ENCODE measurements at places on chromosomes 12 and 14.

GRCh38 chr14:43052897-43053296 is 1446.2 kb downstream of the LRFN5 start:
- DNase-seq: no peak

DNA sequence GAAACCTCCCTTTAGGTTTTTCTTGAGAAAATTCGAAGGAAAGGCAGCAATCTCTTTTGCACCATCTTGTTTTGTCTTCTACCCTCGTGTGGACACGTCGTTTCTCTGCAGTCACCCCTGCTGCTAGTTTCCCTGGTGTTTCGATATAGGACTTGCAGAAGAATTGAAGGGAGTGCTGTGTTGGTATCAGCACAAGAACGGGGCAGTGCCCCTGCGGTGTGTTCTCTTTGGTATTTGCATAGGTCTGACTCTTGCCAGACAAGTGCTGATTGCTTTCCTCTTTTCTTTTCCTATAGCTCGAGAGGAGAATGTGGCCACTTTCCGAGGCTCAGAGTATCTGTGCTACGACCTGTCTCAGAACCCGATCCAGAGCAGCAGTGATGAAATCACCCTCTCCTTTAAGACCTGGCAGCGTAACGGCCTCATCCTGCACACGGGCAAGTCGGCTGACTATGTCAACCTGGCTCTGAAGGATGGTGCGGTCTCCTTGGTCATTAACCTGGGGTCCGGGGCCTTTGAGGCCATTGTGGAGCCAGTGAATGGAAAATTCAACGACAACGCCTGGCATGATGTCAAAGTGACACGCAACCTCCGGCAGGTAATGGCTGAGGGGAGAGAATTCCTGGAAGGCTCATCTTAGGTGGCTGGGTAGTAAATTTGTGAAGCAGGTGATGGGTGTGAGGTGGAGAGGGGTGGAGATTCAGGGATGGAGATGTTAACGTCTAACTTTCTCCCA is 474.8 kb downstream of the NRXN3 start:
- DNase-seq: no peak

DNA sequence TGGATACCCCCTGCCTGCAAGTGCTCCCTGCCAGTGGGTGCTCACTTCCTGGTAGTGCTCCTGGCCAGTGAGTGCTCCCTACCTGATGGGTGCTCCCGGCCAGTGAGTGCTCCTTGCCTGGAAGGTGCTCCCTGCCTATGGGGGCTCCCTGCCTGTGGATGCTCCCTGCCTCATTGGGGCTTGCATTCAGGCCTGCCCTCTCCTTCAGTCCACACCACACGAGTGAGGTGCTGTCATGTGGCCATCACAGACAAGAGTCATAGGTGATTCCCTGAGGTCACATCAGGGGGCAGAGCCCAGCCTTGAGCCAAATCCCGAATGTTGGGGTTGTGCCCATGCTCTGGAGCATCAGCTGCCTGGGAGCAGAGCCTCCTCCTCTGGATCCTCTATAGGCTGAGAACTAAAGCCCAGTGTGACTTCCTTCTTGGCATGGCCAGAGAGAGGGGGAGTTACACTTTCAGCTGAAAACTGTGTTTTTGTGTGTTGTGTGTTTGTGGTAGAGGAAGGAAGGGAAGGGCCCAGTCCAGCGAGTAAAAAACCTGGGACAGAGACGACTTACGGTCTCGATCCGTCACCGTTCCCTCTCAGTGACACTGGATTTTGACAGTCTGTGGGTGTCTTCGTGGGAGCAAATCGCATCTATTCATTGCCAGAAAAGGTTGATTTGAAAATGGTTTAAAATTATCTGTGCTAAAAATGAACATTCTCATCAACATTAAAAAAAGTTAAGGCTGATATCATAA is 136.0 kb downstream of the ADGRD1 start:
- no peak for DNase-seq

- no peak for DNase-seq
Measured at GRCh38 chr12:29734734-29735133, 49.0 kb downstream of the TMTC1 start.

- DNase-seq: no peak
Measured at GRCh38 chr14:55323910-55324309, 52.7 kb downstream of the FBXO34 start.

GRCh38 chr12:92513231-92513730 is 189.5 kb upstream of the PLEKHG7 start:
- no peak for DNase-seq

DNA sequence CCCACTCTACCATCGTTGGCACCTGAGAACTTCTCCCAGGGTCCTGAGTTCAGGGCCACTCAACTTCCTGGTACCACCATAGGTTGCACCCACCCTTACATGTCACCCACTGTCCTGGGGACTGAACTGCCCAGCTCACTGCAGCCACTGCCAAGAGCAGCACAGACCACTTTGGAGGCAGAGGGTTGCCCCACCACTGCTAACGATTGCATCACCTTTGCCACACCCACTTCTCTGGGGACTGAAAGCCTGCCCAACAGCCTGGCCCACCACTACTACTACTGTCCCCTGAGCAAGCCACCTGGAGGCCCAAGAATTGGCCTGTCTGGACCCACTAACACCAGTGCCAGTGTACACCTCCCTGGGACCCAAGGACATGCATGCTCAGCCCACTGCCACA is 27.6 kb downstream of the CACNA2D4 start:
- DNase-seq: no peak

DNA sequence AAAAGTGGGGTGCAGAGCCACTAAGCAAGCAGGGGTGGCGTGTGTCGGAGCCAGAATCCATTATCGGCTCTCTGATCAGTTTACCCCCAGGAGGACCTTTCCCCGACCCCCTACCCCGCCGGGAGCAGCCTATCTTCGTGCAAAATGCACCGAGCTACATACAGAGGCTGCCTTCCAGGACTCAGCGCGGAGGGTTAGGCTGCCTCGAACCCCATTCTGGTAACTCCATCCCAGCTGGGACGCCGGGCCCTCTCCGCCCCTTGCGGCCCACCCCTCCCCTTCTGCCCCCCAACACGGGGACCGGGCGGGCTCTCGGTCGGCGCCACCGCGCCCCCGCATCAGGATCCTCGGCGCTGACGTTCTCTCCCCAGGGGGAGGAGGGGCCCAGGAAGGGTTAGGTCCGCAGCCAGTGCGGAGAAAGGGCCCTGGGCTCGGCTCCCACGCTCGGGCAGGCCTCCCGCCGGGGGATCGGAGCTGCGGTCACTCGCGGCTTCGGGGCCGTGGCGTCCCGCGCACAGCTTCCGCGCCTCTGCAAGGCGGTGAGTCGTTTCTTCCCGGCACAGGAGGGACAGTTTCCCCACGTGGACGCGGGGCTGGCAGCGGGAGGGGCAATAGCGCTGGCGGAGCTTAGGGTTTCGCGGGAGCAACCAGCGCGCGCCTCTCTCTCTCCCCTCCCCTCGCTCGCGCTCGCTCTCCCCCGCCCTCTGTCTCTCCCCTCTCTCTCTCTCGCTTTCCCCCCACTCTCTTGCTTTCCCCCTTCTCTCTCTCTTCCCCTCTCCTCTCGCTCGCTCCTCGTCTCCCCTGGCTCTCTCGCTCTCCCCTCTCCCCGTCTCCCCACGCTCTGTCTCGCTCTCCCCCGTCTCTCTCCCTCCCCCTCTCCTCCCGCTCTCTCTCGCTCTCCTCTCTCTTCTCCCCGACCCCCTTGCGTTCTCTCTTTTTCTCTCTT is 12.5 kb upstream of the MAP3K9 start:
- DNase-seq: peak; percentile 42

DNA sequence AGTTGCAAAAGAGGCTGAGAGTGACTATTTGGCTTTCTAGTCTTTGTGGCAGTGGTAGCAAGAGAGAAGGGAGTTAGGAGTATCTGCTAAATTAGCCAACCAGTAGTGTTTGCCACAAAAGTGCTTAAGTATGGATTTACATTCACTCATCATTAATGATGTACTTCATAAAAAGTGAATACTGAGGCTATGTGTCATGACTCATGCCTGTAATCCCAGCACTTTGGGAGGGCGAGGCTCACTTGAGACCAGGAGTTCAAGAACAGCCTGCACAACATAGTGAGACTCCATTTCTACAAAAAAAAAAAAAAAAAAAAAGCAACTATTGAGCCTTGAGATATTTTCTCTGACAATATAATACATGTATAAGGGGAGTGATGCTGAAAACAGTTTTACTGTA is 36.8 kb downstream of the CCDC177 start:
- no peak for DNase-seq

GRCh38 chr14:90545382-90545781 is 148.6 kb downstream of the CALM1 start:
- DNase-seq: no peak

- no peak for DNase-seq
Measured at GRCh38 chr12:14260011-14260993, 105.2 kb upstream of the ATF7IP start.

DNA sequence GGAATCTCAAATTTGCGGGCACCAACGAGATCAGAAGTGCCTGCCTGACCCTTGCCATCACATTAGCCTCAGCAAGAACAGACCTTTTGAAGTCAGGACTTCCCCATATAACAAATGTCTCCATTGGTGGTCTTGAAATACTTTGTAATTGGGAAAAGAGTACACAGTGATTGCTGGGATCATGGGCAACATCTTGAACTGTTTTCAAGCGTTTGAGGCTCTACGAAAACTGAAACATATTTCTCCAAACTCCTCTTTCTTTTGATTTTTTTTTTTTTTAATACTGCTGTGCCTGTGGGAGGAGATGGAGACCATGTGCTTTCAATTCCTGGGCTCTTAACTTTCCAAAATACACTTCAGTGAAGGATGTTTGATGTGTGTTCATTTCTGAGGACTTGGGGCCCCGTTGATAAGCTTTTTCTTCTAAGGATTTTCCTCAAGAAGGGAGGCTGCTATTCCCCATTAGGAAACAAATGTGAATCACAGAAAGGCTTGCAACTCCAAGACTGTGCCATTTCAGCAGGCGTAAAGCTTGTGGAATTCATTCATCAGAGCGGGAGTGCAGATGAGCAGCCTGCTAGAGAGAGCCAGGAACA is 94.5 kb downstream of the TMEM132C start:
- no peak for DNase-seq

DNA sequence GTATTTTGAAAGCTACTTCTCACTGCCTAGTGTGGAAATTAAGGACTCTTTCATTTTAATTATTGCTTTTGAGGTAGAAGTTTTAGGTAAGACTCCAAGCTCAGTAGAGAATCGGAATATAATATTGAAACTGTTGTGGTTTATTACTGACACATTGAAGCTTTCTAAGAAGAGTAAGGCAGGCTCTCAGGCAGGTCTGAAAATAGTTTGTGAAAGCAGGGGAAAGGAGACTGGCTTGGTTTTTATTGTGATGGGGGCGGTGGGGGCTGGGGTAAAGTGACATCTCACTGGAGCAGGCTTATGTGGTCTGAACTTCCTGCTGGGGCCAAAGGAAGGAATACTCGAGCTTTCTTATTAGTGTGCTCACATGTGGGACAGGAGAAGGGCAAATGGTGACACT is 79.5 kb downstream of the OTOGL start:
- no peak for DNase-seq

GRCh38 chr12:46956451-46957035 is 122.9 kb upstream of the PCED1B start:
- no peak for DNase-seq

- DNase-seq: no peak
Measured at GRCh38 chr14:22268875-22269274, 320.1 kb downstream of the DAD1 start.

- DNase-seq: no peak
Measured at GRCh38 chr12:19967431-19967830, 400.9 kb upstream of the PDE3A start.

- DNase-seq: no peak
Measured at GRCh38 chr14:92590176-92590575, 76.6 kb downstream of the RIN3 start.

- DNase-seq: no peak
Measured at GRCh38 chr12:128637642-128638606, 185.8 kb downstream of the SLC15A4 start.

DNA sequence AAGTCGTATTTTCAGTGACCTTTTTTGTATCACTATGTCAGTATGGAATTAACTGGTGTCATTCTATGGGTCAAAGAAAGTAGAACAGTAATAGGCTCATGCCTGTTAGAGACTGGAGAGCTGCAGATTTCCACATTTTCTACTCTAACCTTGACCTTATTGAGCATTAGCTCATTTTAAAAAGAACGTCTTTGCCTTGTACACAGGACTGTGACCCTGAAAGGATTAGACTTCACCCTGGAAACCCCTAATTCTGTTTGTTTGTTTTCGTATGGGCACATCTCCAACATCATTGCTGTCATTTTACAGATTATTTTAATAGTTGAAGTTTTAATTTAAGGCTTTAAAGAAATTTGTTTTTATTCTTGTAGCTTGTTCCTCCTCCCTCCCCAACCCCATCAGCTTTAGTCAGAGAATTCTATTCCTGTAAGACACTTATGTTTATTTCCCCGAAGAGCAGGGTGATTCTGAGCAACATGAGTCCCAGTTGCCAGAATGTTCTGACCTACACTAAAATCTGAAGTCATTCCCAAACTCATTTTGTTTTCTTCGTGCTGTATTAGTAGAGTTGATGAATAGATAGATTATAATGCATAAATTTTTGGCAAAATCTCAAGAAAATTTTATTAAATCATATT is 451.3 kb downstream of the FOXG1 start:
- no peak for DNase-seq

GRCh38 chr14:78849952-78850351 is 679.8 kb downstream of the NRXN3 start:
- no peak for DNase-seq

- DNase-seq: no peak
Measured at GRCh38 chr12:64229796-64230195, 7.7 kb upstream of the KICS2 start.

GRCh38 chr14:100034468-100034867 is 30.8 kb upstream of the EVL start:
- DNase-seq: no peak

GRCh38 chr14:42683707-42684106 is 1077.0 kb downstream of the LRFN5 start:
- DNase-seq: no peak

DNA sequence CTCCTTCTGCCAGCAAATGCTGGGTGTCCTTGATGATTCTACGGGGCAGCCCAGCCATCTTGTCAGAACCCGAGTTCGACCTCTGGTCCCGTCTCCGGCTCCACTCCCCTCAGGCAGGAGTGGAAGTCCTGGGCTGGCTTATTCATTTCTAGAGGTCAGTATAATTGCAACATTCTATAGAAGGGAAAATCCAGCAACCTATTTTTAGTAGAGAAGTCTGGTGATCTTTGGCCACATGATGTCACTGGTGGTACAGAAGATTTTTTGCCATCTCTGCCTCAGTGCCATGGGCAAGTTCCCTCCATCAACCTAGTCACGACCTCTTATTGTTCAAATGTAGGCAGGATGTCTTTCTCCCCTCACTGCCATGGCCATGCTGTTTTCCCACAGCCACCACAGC is 22.4 kb downstream of the OR10G2 start:
- DNase-seq: no peak

DNA sequence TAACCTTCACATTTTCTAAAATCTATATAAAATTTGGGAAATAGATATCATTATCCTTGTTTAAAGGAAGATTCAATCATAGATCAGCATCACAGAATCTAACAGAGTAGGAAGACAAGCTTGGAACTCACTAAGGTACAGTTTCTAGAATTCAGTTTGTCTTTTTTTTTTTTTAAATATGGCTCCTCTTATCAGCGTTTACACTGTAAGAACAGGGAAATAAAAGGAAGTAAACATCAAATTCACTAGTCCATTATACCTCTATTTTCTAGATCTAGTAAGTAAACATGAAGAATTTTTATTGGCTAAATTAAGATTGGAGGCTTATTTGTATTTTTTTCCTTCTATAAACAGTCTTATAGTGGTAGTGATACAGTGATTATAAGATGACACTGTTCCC is 144.9 kb downstream of the LRIG3 start:
- DNase-seq: no peak
